ENCODE measurements at places on chromosomes 7 and 10.

- peak overlapping the region; percentile 56 for H3K4me3 ChIP-seq
- no peaks in the 10 kb centered on the region for H3K36me3 ChIP-seq
- peak overlapping the region; percentile 94 for H3K27ac ChIP-seq
- peak; percentile 41 for DNase-seq
Observed at GRCh38 chr10:132408823-132409666, 12.0 kb downstream of the PWWP2B start.

- H3K36me3 ChIP-seq: no peaks in the 10 kb centered on the region
- H3K4me1 ChIP-seq: peaks cover 85% of the 10 kb centered on the region
- peak; percentile 73 for DNase-seq
Observed at GRCh38 chr10:86668297-86669165, at the start of gene LDB3. Gene LDB3, plus strand, starts transcription at chr10:86668511. Its CDS starts 181 bp downstream, at chr10:86668692.

- no peak overlapping the region for H3K27ac ChIP-seq
- no peak for DNase-seq
- no peaks in the 10 kb centered on the region for H3K36me3 ChIP-seq
- no peak overlapping the region for H3K4me3 ChIP-seq
- H3K4me1 ChIP-seq: no peaks in the 10 kb centered on the region
Observed at GRCh38 chr7:18401757-18402156, 93.8 kb upstream of the HDAC9 start.

GRCh38 chr7:47873762-47874161 lies 74.5 kb downstream of the PKD1L1 start:
- DNase-seq: peak; percentile 24
- H3K27ac ChIP-seq: no peak overlapping the region
- no peak overlapping the region for H3K4me3 ChIP-seq

DNA sequence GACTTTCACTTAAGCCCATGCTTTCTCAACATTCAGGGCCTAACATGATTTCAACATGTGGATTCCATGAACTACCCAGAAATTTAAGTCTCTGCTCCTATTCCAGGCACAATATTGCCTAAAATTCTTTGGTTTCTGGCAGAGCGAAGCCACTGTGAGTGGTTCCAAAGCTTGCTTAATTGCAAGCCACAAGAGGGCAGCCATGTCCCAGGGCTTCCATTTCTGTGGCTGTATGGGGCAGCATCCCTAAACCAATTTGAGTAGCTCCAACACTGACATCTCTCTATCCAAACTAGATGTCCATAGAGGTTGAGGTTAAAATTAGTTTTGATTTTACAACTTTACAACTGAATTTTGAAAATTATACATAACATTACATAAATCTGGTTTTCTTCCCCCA lies 56.3 kb upstream of the MDFIC start:
- H3K27me3 ChIP-seq: no peaks in the 10 kb centered on the region
- no peaks in the 10 kb centered on the region for H3K4me1 ChIP-seq
- H3K36me3 ChIP-seq: no peaks in the 10 kb centered on the region
- peak; percentile 35 for DNase-seq

DNA sequence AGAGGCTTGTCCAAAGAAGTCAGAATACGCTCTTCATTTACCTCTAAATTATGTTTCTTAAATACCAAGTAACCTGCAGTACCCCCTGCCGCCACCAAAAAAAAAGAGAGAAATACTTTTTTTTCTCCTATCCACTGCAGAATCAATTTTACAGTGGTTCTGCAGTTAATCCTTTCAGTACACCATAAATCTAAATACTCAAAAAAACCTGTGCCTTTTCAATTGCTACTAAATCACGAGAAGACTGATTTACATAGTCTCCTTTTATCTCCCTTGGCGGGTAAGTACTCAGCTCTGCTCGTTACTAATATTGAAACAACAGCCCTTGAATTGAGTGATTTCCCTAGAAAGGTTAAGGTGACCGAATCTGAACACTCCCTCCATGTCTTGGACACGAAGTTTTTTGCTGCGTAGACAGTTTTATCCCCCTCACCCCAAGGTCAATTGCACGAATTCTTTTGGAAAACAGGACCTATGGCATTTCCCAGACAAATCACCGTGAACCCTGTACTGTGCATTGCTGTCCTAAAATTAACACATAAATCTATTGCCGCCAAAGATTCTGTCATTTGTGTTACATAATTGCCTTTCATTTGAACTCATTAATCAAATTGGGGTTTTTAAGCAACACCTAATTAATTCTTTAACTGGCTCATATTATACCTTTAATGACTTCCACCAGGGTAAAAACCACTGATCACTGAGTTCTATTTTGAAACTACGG lies 512 bp upstream of the VIM start:
- peaks cover 13% of the 10 kb centered on the region for H3K27me3 ChIP-seq
- no peak for DNase-seq
- H3K4me1 ChIP-seq: peaks cover 9% of the 10 kb centered on the region

- H3K36me3 ChIP-seq: no peaks in the 10 kb centered on the region
- H3K27me3 ChIP-seq: no peaks in the 10 kb centered on the region
- no peaks in the 10 kb centered on the region for H3K4me1 ChIP-seq
- H3K27ac ChIP-seq: no peak overlapping the region
- H3K4me3 ChIP-seq: no peak overlapping the region
Observed at GRCh38 chr10:57628592-57629284, 639.0 kb downstream of the IPMK start.

GRCh38 chr10:107054469-107055156 lies 109.9 kb downstream of the SORCS1 start:
- no peak for DNase-seq
- H3K27me3 ChIP-seq: no peaks in the 10 kb centered on the region
- no peak overlapping the region for H3K4me3 ChIP-seq
- H3K4me1 ChIP-seq: no peaks in the 10 kb centered on the region

GRCh38 chr7:135508883-135509588 lies 866 bp downstream of the CNOT4 start:
- peak overlapping the region; percentile 77 for H3K27ac ChIP-seq
- H3K27me3 ChIP-seq: no peaks in the 10 kb centered on the region
- peaks cover 4% of the 10 kb centered on the region for H3K36me3 ChIP-seq
- no peak for DNase-seq

Data from PC-9 (cell line).